ENCODE measurements at places on chromosomes 4 and X. TPM values are rescaled to one million over a fixed set of nuclear protein-coding genes. Genes with fewer than 3 reads are reported as not detected.

Gene NWD2
- 0.11 TPM for total RNA-seq

Gene HTN3
- total RNA-seq: not detected

Gene USP27X
- 7.1 TPM for total RNA-seq

Gene GAGE2A
- total RNA-seq: not detected

Gene JAKMIP1
- total RNA-seq: 0.72 TPM

Gene DDX53
- total RNA-seq: not detected

Gene CT45A1
- total RNA-seq: not detected

Gene PABPC1L2A
- not detected for total RNA-seq

Gene HMX1
- total RNA-seq: not detected

Gene PPEF2
- total RNA-seq: not detected

Gene CFAP47
- total RNA-seq: 34.5 TPM

Gene LINC00632
- total RNA-seq: 59.4 TPM

Gene DCAF12L2
- 3.4 TPM for total RNA-seq

Gene CD40LG
- not detected for total RNA-seq

Gene VCX3A
- total RNA-seq: not detected

Gene PPARGC1A
- 0.90 TPM for total RNA-seq

Gene DMP1
- not detected for total RNA-seq

Gene PDCL2
- not detected for total RNA-seq

Gene ZFP92
- 6.6 TPM for total RNA-seq

Gene DLG3
- total RNA-seq: 30.2 TPM

Gene CNGA2
- total RNA-seq: not detected

Gene FSTL5
- not detected for total RNA-seq

Gene NHSL2
- total RNA-seq: 3.8 TPM

Gene ZDHHC15
- 3.7 TPM for total RNA-seq

Gene RASL11B
- 82.0 TPM for total RNA-seq

Gene LRRC66
- total RNA-seq: 0.11 TPM

Gene COL25A1
- 0.66 TPM for total RNA-seq

Gene RS1
- not detected for total RNA-seq

Gene CXorf49
- not detected for total RNA-seq

Gene EVC2
- 16.3 TPM for total RNA-seq

Gene TMEM47
- 28.0 TPM for total RNA-seq

Gene SLC6A8
- 7.6 TPM for total RNA-seq

Gene NSUN7
- 3.3 TPM for total RNA-seq

Gene AR
- 27.1 TPM for total RNA-seq

Gene APLN
- total RNA-seq: 0.72 TPM

Gene VEGFC
- total RNA-seq: 4.4 TPM

Gene DSPP
- total RNA-seq: not detected

Gene TCEAL5
- total RNA-seq: 2.4 TPM

Gene PASD1
- total RNA-seq: not detected

Gene NAP1L5
- 9.1 TPM for total RNA-seq
